NCI-H524 (cell line): ENCODE measurements at places on chromosomes 5 and 9.

GRCh38 chr5:135010502-135011354 is 23.3 kb downstream of the PITX1 start:
- DNase-seq, result no peak

- DNase-seq, result no peak
Observed at GRCh38 chr5:59660737-59661136, 232.8 kb downstream of the PDE4D start.

- no peak for DNase-seq
Observed at GRCh38 chr9:36150574-36151315, 14.2 kb downstream of the GLIPR2 start.

DNA sequence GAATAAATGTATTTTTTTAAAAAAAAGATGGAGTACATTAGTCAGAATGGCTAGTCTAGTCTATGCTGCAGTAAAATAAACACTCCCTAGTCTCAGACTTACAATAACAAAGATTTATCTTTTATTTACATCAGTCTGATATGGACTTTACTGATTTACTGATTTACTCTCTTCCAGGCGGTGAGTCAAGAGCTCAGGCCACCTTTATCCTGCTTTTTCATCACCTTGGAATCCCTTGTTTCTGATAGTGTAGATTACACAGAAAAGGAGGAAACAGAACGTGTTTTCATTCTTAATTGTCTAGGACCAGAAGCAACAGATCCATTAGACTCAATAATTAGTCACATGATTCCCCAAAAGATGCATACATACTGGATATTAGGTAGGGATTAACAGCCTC is 290.1 kb upstream of the TRPC7 start:
- no peak for DNase-seq

DNA sequence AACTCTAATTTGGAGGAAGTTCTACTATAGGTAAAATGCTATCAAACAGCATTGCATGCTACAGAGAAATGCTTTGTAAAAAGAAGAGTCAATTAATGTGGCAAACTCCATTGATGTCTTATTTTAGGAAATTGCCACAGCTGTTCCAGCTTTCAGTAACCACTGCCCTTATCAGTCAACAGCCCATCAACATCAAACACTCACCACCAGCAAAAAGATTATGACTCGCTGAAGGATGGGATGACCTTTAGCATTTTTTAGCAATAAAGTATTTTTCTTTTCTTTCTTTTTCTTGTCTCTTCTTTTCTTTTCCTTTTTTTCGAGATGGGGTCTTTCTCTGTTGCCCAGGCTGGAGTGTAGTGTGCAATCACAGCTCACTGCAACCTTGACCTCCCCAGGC is 26.0 kb downstream of the CRHBP start:
- DNase-seq, result no peak

DNA sequence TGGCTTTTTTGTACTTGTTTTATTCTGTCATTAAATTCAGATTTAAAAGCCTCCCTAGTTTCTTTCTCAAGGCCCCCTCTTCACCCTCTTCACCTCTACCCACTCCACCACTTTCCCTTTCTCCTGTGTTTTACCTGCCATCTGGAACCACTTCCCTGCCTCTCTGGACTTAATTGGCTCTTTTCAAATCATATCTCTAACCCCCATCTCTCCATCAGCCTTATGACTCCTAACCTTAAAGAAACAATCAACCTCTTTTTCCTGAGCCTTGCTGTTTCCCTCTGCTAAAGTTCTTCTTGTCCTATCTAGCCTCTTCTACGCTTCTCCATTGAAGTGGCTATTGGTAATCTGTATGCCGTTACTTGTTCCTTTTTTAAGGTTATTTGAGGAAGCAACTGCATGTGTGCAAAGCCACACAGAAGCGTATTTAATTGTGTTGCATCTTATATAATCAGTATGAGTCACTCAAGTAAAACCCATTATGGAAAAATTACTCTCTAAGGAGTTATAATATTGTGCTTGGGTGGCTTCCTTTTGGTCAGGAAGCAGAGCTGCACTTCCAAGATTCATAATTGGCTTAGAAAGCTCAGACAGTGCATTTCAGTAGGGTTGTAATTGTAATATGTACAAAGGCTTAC is 653.6 kb upstream of the ITGA1 start:
- DNase-seq, result peak; percentile 90

DNA sequence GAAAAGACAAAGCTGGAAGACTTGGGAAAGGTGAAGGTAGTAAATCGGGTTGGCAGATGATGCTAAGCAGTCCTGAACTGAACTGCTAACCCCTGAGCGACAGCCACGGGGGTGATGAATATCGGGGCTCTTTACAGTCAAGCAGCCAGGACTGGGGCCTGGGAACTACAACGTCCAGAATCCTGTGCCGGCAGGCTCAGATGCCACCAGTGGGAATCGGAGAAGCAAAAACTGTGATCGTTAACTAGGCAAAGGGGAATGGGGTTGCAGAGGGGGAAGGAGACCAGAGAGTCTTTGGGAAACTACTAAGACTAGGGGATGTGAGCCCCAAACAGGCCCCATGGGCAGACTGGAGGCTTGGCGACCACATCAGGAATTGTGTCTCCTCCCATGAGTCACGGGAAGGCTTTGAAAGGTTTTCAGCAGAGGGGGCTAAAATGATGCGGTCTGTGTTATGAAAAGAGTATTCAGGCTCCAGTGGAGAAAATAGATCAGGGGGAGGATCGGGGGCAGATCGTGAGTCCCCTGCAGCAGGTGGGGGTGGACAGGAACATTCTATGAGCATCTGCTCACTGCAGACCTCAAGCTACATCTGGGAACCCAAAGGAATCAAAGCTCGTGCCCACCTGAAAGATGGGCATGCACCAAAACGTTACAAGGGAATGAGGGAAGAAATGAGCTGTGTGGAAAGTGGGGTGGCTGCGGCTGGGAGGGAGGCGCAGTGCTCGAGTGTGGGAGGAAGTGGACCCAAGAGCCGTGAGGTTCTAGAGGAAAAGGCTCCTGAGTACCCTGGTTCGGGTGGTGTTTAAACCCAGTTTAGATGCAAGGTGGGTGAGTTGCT is 53.8 kb downstream of the HRH2 start:
- no peak for DNase-seq

- peak; percentile 83 for DNase-seq
Observed at GRCh38 chr9:98168941-98169488, 23.4 kb downstream of the CORO2A start.

DNA sequence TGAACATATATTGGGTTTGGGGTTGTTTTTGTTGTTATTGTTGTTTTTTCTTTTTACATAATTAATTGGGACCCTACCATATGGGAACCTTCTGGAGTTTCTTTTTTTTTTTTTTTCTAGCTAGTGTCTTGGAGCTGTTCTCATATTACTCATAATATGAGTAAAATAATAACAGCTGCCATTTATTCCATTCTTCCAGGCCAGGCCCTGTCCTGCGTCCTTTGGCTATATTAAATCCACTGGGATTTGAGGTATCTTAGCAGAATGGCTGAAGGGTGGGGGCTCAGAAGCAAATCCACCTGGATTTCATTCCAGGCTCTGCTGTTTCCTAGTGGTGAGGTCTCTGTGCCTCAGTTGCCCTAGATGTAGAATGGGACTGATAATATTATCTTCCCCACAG is 47.2 kb upstream of the RPL26L1 start:
- no peak for DNase-seq

GRCh38 chr5:177045631-177046030 is 23.1 kb downstream of the ZNF346 start:
- DNase-seq, result no peak

- no peak for DNase-seq
Observed at GRCh38 chr9:126932871-126933321, 18.3 kb downstream of the RALGPS1 start.

GRCh38 chr9:121694600-121694999 is 43.2 kb downstream of the DAB2IP start:
- DNase-seq, result no peak
